Hepatic stellate cell (primary cell): ENCODE measurements at places on chromosomes 6 and 20.

GRCh38 chr6:29730575-29731126 is 7.4 kb downstream of the HLA-F start:
- DNase-seq = no peak

- no peak for DNase-seq
Measured at GRCh38 chr20:54133434-54134427, 40.1 kb downstream of the CYP24A1 start.

- no peak for DNase-seq
Measured at GRCh38 chr20:45090481-45090880, 10.4 kb downstream of the KCNS1 start.

DNA sequence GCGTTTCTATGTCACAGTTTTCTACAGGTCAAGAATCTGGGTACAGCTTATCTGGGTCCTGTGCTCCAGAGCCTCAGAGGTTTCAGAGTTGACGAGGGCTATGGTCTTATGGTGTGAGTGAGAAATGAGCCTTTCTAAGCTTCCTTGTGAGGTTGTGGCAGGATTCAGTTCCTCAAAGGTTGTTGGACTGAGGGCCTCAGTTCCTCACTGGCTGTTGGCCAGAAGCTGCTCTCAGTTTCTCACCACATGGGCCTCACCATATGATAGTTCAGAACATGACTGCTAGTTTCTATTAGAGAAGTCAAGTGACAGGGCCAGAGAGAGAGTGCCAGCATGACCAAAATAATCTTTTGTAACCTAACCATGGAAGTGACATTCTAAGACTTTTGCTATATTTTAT is 96.1 kb downstream of the NUS1 start:
- no peak for DNase-seq

DNA sequence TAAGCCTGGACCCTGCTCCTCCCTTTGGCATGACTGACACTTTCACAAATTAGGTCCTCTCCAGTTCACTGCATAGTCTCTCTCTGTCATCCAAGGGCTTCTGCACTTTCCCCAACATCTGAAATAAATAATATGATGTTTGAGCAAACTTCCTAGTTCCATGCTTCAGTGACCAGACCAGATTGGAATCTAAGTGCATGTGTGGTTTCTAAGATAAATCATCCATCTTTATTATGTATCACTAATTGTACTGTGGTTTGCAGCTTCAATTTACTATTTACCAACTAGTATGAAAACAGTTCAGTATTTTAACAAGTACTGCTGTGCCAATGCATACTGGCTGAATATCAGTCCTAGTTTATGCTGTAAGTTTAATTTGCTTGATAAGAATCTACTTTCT is 18.7 kb downstream of the SESN1 start:
- no peak for DNase-seq

- DNase-seq = no peak
Measured at GRCh38 chr20:46407671-46407996, 1.2 kb upstream of the ELMO2 start.
